ENCODE measurements at places on chromosomes 12 and 14.

GRCh38 chr12:52175371-52176350, 16.2 kb downstream of the KRT80 start:
- no peak for DNase-seq

GRCh38 chr12:14408208-14408607, 42.7 kb downstream of the ATF7IP start:
- DNase-seq, result peak; percentile 30

DNA sequence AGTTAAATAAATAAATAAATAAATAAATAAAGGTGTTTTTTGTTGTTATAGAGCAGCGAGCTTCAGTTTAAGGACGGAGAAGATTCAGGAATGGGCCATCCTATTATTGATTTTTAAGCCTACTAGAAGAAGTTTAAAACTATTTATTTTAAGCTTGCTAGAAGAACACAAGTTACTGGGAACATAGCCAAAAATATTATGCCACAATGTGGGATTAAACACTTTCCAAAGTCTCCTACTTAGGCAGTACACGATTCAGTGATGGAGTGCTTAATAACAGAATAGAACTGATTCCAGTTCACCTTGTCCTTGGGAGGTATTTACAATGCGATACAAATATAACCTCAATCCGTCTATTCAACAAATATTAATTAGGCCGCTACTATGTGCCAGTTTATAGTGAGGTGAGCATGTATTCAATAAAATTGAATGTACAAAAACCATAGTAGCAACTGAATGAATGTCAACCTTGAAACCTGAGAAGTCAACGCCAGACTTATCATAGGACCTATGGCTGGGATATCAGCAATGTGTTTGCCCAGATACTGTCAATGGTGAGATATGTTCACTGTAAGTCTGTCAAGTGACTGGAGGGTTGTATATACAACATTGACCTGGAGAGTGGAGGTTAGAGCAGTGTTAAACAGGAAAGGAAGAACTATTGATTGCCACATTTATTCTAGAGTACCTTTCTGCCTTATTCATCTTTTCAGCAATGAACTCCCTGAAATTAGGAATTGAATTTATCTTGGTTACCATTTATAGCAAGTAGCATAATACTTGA, 486.4 kb downstream of the TMTC2 start:
- no peak for DNase-seq

DNA sequence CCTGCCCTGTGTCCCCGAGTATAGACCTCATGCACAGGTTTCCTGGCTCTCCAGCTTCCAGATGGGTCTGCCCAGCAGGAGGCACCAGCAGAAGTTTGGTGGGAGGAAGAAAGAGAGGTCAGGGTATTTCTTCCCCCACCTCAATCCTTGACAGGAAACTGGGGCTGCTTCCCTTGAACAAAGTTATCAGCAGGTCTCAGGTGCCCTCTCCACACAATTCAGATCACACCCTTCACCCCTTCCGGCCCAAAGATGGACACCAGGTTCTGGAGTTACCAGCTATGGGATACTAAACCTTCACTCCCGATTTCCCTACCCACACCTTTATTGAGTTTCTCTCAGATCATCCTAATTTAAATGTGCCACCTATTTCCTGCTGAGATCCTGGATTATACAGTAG, 1.2 kb downstream of the SART3 start:
- DNase-seq, result no peak

DNA sequence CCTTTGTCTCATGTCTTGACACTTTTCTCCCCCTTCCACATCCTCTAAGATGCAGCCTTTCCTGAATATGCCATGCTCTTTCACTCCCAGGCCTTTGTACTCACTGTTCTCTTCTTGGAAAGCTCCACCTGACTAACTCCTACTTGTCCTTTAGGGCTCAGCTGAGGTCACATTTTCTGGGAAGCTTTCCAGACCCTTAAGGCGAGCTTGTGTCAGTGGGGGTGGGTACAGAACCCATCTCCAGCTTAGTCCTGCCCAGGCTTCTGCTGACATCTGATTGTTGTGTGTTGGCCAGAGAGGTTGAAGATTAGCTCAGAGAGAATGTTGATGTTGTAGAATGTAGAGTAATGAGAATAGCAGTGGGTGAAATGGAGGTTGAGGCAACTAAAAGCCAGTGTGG, 2.9 kb upstream of the TSFM start:
- DNase-seq, result no peak

GRCh38 chr12:15956413-15957185, 45.5 kb downstream of the DERA start:
- peak; percentile 22 for DNase-seq

DNA sequence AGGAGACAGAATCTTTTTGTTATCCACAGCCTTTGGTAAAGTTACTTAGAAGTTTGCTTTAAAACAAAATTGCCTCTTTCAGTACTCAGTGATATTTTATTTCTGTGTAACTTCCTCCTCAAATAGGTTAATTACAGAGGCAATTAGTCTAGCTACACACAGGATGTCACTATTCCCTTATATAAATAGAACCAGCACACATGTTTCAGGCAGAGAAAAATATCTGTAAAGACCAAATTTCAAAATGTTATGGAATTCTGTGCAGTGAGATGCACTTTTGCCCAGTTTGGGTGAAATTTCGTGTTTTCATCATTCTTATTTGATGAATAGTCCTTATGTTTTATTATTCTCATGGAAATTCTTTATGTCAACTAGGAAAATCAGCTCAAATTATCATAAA, 410.6 kb upstream of the SOX5 start:
- DNase-seq, result no peak

- DNase-seq, result no peak
Measured at GRCh38 chr12:66025477-66025876, 105.1 kb downstream of the LLPH start.

All from iPS-NIHi11 (cell line).